Uterus (tissue), 4 donors: ENCODE measurements at places on chromosomes 3 and 15. TPM values are rescaled to one million over a fixed set of nuclear protein-coding genes. Genes with fewer than 3 reads are reported as not detected.
A peak's percentile ranks its signal among the peaks of the same experiment; 100 is the strongest.

ECT2 gene
- total RNA-seq = 5.0 TPM

ATP13A4 gene
- total RNA-seq = 5.9 TPM

LTF gene
- 3.5 TPM for total RNA-seq

DNA sequence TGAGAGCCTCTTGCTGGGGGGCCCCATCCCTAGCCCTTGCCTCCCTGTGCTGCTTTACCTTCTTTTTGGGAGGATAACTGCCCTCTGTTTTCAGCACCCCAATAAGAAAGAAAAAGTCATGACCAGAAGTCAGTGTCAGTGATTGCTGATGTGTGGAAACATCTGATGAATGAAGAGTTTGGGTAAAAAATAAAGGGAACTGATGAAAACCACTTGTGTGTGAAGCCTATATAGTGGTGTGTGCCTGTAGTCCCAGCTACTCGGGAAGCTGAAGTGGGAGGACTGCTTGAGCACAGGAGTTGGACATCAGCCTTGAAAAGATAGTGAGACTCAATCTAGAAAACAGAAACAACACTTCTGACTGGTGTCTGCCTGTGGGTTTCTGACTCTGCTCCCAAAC, 9.8 kb upstream of the CELSR3 start:
- DNase-seq = no peak
- no peak overlapping the region for H3K4me3 ChIP-seq
- H3K36me3 ChIP-seq = no peaks in the 10 kb centered on the region
- no peaks in the 10 kb centered on the region for H3K27me3 ChIP-seq

DNA sequence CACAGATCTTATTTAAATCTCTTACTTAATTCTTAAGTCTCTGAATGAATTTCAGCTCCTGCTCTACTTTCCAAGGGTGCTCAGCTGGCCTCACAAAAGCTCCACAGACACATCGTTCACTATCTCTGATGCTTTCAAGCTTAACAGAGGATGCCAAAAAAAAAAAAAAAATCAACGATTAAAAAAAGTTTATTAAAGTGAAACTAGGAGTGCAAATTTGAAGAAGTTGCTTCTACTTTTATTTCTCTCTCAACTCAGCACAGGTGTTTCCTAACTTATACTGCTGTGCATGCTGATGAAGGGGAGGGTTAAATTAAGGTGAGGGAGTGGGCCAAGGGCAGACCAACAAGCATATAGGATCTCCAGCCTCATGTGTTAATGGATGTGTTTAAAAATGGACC, 157.2 kb downstream of the TIGIT start:
- peak overlapping the region; percentile 26 for H3K4me3 ChIP-seq
- no peaks in the 10 kb centered on the region for H3K27me3 ChIP-seq
- peak overlapping the region; percentile 78 for H3K27ac ChIP-seq
- H3K4me1 ChIP-seq = no peaks in the 10 kb centered on the region

DNA sequence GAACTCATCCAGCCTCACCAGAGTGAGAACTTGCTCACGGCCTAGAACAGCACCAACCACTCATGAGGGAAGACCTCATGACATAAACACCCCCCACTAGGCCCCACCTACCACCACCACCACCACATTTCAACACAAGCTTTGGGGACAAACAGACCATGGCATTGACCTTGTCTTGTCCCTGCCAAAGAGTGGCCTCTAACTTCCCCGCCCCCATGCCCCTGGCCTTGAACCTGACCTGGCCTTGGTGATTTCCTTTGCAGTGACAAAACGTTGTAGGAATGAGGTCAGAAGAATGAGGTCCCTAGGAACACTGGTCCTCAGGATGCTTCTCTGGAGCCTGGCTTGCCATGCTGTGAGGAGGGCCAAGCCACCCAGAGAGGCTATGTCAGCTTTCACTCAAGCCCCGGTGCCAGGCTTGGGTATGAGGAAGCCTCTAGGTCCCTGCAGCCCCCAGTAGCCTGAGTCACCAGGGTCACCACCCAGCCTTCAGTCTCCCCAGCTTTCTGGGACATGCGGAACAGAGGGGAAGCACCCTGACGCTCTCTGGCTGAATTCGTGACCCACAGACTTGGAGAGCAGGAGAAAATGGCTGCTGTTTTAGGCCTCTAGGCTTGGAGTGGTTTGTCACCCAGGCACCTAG, 57.9 kb downstream of the TPRA1 start:
- H3K4me1 ChIP-seq = no peaks in the 10 kb centered on the region
- no peak for DNase-seq
- H3K36me3 ChIP-seq = no peaks in the 10 kb centered on the region
- no peak overlapping the region for H3K4me3 ChIP-seq
- H3K27me3 ChIP-seq = no peaks in the 10 kb centered on the region
- H3K27ac ChIP-seq = no peak overlapping the region

GRCh38 chr15:70833861-70834765, 19.8 kb downstream of the LARP6 start:
- H3K4me1 ChIP-seq = no peaks in the 10 kb centered on the region
- H3K36me3 ChIP-seq = no peaks in the 10 kb centered on the region
- DNase-seq = no peak

DNA sequence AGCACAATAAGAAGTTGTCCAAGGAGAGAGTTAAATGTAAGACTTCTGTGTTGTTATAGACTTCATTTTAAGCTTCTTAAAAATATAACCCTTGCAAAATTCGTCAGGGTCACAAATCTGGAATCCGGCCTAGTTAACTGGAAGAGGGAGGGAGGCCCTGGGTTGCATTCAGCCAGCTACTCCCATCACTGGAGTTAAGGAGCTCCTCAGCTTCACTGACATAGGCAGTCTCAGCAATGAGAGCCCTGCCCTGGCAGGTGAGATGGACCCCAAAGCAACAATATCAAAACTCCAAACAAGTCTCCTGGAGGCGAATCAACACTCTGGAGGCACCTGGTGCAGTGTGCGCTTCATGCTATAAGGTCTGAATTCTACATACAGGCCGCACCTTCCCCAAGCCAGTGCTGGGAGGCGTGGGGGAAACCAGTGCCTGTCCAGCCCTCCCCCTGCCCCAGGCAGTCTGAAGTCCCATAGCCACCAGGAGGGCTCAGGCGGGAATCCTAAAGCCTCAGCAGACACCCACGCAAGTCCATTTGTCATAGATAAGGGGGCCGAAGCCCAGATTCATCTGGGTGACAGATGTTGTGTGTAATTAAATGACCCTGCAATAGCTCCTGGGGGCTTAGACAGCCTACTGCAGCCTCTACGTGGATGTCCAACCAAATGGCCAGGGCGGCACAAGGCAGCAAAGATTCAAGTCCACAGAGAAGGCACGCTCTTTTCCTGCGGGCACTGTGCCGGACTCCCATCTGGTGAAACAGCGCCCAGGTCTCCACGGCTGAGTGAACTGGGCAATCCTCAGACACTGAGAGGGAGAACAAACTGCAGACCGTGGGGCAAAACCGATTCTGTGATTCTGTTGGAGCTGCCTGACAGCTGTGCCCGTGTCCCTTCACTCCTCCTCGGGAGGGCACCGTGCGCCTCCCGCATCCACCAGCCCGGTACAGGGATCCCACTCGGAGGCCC, 64.9 kb downstream of the ATP10A start:
- H3K27ac ChIP-seq = no peak overlapping the region
- no peak overlapping the region for H3K4me3 ChIP-seq
- no peak for DNase-seq
- no peaks in the 10 kb centered on the region for H3K36me3 ChIP-seq

GRCh38 chr3:154214306-154214705, 93.1 kb downstream of the ARHGEF26 start:
- no peaks in the 10 kb centered on the region for H3K4me1 ChIP-seq
- no peak overlapping the region for H3K27ac ChIP-seq

GRCh38 chr3:186361762-186362536, at the start of gene DGKG:
Gene DGKG, minus strand, starts transcription at chr3:186362234. Its CDS starts 41,775 bp downstream, at chr3:186320459.
- H3K4me3 ChIP-seq = peak within 1 kb of the TSS; percentile 24
- H3K4me1 ChIP-seq = no peaks in the 10 kb centered on the region
- DNase-seq = peak; percentile 34
- H3K27ac ChIP-seq = peak within 1 kb of the TSS; percentile 30

DNA sequence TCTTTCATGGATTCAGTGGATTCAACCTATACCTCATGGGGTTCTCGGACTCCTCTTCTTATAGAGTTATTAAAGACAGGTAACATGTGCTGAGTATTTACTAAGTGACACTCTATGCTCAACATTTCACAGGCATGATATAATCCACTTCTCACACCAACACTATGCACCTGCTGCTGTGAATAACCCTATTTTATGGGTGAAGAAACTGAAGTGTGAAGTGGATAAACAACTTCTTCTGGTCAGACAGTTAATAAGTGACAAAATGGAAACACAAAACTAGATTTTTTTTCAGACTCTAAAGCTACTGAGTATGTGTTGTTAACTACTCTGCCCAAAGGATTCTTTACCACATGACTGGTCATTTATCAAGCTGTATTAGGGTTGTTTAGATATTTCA, 403.5 kb downstream of the DIPK2A start:
- H3K27me3 ChIP-seq = no peaks in the 10 kb centered on the region
- no peaks in the 10 kb centered on the region for H3K4me1 ChIP-seq
- no peak overlapping the region for H3K27ac ChIP-seq
- no peaks in the 10 kb centered on the region for H3K36me3 ChIP-seq

- no peaks in the 10 kb centered on the region for H3K36me3 ChIP-seq
- DNase-seq = no peak
- no peak overlapping the region for H3K27ac ChIP-seq
- no peaks in the 10 kb centered on the region for H3K4me1 ChIP-seq
- no peaks in the 10 kb centered on the region for H3K27me3 ChIP-seq
These were observed 250.9 kb downstream of the PLCL2 start for GRCh38 chr3:17135696-17136095.

GRCh38 chr3:26089249-26089648, 299.4 kb downstream of the OXSM start:
- no peak overlapping the region for H3K27ac ChIP-seq
- no peak overlapping the region for H3K4me3 ChIP-seq
- no peaks in the 10 kb centered on the region for H3K4me1 ChIP-seq
- no peak for DNase-seq
- H3K36me3 ChIP-seq = no peaks in the 10 kb centered on the region

DNA sequence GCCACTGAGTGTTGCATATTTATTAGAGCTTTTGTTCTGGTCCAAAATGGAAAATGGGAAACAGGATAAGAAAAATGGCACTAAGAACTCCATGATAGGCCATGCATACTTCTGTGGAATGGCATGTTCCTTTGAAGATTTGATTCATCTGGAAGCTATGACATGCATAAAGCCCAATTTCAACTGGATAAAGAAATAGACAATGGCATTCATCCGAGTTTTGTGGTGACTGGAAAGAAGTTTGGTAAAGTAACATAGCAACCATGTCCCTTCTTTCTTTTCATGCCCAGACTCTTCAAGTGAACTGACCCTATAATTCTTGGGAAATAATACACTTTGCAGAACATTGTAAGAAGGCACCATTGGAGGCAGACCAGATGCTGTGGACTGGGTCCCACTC, 368.4 kb upstream of the IL12A start:
- DNase-seq = no peak
- H3K4me1 ChIP-seq = no peaks in the 10 kb centered on the region
- no peak overlapping the region for H3K4me3 ChIP-seq
- no peaks in the 10 kb centered on the region for H3K27me3 ChIP-seq

DNA sequence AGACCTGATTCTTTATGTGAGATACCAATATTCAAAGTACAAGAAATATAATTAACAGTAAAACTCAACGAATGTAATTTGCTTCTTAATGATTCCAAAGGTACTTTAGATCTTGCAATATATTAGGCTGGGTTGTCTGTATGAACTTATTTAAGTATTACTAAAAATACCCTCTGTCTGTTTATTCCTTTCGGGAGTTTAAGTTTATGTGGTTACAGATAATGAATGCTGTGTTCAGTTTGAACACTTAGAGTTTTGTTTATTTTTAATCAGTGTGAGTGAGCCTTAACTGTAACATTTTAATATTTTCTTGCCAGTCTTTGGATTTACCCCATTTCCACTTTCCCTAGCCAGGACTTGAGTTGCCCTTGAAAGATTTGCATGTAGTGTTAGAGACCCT, 3.5 kb downstream of the PDE8A start:
- H3K27me3 ChIP-seq = no peaks in the 10 kb centered on the region
- no peak overlapping the region for H3K27ac ChIP-seq
- peaks cover 5% of the 10 kb centered on the region for H3K4me1 ChIP-seq
- no peak for DNase-seq

- DNase-seq = no peak
- H3K27ac ChIP-seq = no peak overlapping the region
- no peaks in the 10 kb centered on the region for H3K27me3 ChIP-seq
These were observed 79.0 kb downstream of the RPLP1 start for GRCh38 chr15:69531665-69532027.
